ENCODE measurements at places on chromosomes 1 and 21. TPM values are rescaled to one million over a fixed set of nuclear protein-coding genes. Genes with fewer than 3 reads are reported as not detected.
A peak's percentile ranks its signal among the peaks of the same experiment; 100 is the strongest.

MSH4 gene
- total RNA-seq, result 8.2 TPM

NUF2 gene
- 24.8 TPM for total RNA-seq

CNIH4 gene
- total RNA-seq, result 32.1 TPM

IGSF3 gene
- total RNA-seq, result 15.4 TPM

TTC24 gene
- not detected for total RNA-seq

ZNF593OS gene
- 1.7 TPM for total RNA-seq

FOXD3 gene
- 3.5 TPM for total RNA-seq

CASQ1 gene
- total RNA-seq, result 3.4 TPM

XCL1 gene
- not detected for total RNA-seq

GRCh38 chr1:3068564-3069431 lies at the start of gene PRDM16:
PRDM16 (plus strand) TSS chr1:3069203; CDS start chr1:3069260, 57 bp downstream.
- H3K27ac ChIP-seq, result peak within 1 kb of the TSS; percentile 71
- H3K27me3 ChIP-seq, result no peaks in the 10 kb centered on the region
- no peaks in the 10 kb centered on the region for H3K36me3 ChIP-seq
- H3K4me3 ChIP-seq, result peak within 1 kb of the TSS; percentile 66
- peaks cover 18% of the 10 kb centered on the region for H3K4me1 ChIP-seq

DNA sequence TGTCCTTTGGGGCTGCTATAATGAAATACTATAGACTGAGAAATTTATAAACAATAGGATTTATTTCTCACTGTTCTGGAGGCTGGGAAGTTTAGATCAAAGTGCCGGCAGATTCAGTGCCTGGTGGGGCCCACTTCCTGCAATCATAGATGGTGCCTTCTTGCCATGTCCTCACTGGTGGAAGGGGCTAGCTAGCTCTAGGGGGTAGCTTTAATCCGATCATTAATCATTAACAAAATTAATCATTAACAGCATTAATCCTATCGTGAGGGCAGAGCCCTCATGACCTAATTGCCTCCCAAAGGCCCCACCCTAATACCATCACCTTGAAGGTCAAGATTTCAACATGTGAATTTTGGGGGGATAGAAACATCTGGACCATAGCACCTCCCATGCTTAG lies 124.3 kb downstream of the TRABD2B start:
- no peak for DNase-seq
- H3K27me3 ChIP-seq, result no peaks in the 10 kb centered on the region
- no peaks in the 10 kb centered on the region for H3K36me3 ChIP-seq
- no peak overlapping the region for H3K4me3 ChIP-seq

- H3K27ac ChIP-seq, result no peak overlapping the region
- no peak for DNase-seq
- H3K27me3 ChIP-seq, result no peaks in the 10 kb centered on the region
These were observed 25.8 kb downstream of the SHISAL2A start for GRCh38 chr1:52658795-52659194.

DNA sequence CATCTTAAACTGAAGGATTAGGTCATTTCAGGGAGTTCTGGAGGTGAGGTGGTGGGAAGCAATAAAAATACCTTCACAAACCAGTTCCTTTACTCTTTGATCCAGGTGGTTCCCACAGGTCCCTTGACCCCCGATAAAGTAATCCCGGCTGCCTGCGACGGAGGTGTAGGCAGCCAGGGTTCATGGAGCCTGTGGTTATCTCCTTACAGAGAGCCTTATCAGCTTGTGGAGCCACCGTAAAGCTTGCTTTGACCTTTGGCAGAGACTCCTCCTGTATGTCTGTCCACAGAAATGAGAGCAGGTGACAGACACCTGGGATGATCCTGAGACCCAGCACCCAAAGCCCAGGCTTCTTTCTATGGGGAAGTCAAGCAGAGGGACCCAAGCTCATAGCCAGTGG lies 243.4 kb downstream of the KIF26B start:
- H3K36me3 ChIP-seq, result no peaks in the 10 kb centered on the region
- H3K27ac ChIP-seq, result no peak overlapping the region
- no peak overlapping the region for H3K4me3 ChIP-seq
- DNase-seq, result no peak

DNA sequence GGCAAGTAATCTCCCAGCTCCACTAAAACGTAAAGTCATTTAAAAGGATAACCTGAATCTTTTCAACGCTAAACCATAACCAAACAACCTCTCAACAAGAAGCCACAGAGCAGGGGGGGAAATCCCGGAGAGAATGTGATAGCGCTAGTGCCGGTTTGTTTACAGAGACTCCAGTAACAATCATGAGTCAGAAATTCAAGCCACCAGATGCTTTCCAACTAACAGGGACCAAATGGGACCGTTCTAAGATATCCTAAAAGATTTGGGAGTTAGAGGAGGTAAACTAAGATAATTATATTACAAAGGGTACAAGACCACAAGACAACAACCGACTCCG lies 825 bp downstream of the DCAF8 start:
- H3K36me3 ChIP-seq, result no peaks in the 10 kb centered on the region
- no peaks in the 10 kb centered on the region for H3K27me3 ChIP-seq
- H3K4me1 ChIP-seq, result peaks cover 41% of the 10 kb centered on the region
- peak overlapping the region; percentile 97 for H3K27ac ChIP-seq
- peak; percentile 60 for DNase-seq

GRCh38 chr1:29195881-29196291 lies 14.2 kb upstream of the SRSF4 start:
- no peak overlapping the region for H3K27ac ChIP-seq
- no peaks in the 10 kb centered on the region for H3K27me3 ChIP-seq
- no peaks in the 10 kb centered on the region for H3K36me3 ChIP-seq
- H3K4me1 ChIP-seq, result no peaks in the 10 kb centered on the region
- no peak overlapping the region for H3K4me3 ChIP-seq
- DNase-seq, result no peak

DNA sequence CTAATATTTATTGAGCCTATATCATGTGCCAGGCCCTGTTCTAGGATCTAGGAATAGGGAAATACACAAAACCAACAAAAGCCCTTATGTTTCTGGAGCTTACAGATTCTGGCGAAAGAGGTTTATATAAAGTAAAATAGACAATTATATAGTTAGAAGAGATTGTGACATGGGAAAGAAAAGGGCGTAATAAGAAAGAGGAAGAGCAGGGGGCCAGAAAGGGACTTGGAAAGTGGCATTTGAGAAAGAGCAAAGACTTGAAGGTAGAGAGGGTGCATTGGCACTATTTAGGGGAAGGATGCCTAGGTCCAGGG lies 322.5 kb upstream of the FAM78B start:
- no peak for DNase-seq
- H3K27ac ChIP-seq, result no peak overlapping the region
- no peaks in the 10 kb centered on the region for H3K36me3 ChIP-seq
- H3K4me3 ChIP-seq, result no peak overlapping the region
- H3K4me1 ChIP-seq, result no peaks in the 10 kb centered on the region

DNA sequence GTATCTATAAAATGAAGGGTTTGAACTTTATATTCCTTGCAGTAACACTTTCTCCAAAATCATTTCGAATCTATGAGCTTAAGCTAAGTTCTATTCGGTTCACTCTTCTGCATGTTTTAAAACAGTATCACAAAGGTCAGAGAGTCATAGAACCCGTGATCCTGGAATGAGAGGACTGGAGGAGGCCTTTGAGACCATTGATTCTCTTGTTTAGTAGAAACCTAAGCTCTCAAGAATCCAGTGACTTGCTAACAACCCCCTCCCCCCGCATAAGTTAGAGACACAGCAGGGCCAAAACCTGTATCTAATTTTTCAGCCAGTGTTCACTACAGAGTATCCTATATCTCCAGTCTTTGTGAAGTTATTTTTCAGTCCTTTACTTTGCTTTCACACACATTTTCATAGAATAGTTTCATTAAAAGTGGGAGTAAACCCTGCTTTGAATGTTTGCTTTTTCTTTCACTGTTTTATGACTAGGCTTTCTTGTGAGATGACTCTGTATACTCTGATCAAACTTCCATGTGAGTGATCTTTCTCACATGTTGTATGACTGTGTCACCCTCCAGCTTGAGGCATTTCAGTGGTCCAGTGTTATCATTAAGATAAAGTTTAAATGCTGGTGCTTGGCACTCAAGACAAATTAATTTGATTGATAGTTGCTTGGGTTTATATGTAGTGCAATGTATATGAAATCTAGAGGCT lies 275.4 kb upstream of the SGIP1 start:
- no peaks in the 10 kb centered on the region for H3K4me1 ChIP-seq
- DNase-seq, result no peak
- no peak overlapping the region for H3K27ac ChIP-seq
- no peaks in the 10 kb centered on the region for H3K27me3 ChIP-seq
- H3K4me3 ChIP-seq, result no peak overlapping the region

DNA sequence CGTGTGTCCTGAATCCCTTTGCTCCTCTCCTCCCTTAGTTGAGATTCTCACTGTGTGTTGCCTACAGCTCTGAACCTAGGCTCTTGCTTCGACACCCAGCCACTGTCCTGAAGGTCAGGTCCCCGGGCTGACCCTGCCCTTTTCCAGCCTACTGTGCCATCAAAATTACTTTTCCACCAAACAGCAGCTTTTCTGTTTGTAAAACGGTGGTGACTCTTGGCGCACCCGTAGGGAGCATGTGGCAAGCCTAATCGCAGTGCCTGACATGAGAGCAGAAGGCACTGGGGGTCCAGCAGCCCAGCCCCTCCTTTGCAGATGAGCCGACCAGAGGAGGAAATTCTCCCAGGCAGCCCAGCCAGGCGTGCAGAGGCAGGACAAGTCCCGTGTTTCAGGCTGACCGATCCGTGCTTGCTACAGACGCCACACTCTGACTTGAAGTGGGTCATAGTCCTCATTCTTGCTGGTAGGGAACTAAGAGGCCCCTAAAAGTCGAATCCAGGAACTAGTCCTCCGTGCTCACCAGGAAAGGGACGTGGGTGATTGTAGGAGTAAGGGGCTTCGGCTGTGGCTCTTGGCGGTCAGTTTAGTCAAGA lies 6.8 kb downstream of the GPR137B start:
- H3K27me3 ChIP-seq, result no peaks in the 10 kb centered on the region
- no peaks in the 10 kb centered on the region for H3K36me3 ChIP-seq
- no peak overlapping the region for H3K27ac ChIP-seq
- no peaks in the 10 kb centered on the region for H3K4me1 ChIP-seq
- no peak overlapping the region for H3K4me3 ChIP-seq

DNA sequence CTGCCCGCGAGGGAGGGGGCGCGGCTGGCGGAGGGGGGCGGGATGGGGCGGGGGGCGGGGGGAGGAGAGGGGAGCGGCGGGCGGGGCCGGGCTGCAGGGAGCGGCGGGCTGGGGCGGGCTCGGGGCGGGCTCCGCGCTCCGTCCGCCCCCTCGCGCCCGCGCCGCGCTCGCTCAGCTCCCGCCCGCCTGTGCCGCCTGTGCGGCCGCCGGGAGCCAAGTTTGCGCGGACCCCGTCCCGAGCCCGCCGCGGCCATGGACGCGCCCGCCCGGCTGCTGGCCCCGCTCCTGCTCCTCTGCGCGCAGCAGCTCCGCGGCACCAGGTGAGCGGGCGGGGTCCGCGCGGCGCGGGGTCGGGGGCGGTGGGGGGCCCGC lies at the start of gene GABRD:
GABRD (plus strand) TSS at position 174 of the 372 bp plus-strand sequence; CDS start at position 253, 79 bp downstream.
- DNase-seq, result no peak
- no peaks in the 10 kb centered on the region for H3K27me3 ChIP-seq
- H3K4me3 ChIP-seq, result peak within 1 kb of the TSS; percentile 43
- H3K27ac ChIP-seq, result no peak within 1 kb of the TSS
- no peaks in the 10 kb centered on the region for H3K36me3 ChIP-seq

DNA sequence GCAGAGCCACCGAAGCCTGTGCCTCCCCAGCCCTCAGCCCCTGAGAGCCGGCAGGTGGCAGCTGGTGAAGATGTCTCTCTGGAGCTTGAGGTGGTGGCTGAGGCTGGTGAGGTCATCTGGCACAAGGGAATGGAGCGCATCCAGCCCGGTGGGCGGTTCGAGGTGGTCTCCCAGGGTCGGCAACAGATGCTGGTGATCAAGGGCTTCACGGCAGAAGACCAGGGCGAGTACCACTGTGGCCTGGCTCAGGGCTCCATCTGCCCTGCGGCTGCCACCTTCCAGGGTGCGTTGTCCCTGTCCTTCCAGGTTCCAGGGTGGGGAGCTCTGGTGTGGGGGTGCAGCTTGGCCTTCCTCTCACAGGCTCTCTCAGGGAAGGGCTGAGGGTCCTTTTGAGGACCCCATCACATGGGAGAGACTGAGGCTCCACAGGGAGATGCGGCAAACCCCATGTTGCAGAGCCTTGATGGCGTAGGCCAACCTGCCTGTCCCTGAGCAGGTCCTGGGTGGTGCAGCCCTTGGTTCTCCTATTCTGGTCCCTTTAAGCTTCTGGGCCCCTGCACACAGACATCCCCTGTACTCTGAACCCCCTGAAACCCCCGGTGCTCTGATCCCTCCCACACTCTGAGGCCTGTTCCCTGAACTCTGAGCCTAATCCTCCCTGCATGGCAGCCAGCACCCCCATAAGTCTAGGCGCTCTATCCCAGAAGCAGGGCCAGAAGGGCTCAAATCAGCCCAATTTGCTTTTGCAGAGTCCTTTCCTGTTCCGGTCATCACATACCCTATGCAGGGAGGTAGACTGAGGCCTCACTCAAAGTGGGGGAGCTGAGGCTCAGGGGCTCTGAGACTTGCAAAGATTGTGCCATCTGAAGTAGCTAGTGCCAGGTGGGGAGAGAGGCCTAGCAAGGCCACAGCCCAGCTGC lies 88.5 kb downstream of the TRIM11 start:
- H3K36me3 ChIP-seq, result no peaks in the 10 kb centered on the region
- H3K4me3 ChIP-seq, result no peak overlapping the region
- no peak overlapping the region for H3K27ac ChIP-seq
- no peaks in the 10 kb centered on the region for H3K4me1 ChIP-seq
- no peaks in the 10 kb centered on the region for H3K27me3 ChIP-seq

DNA sequence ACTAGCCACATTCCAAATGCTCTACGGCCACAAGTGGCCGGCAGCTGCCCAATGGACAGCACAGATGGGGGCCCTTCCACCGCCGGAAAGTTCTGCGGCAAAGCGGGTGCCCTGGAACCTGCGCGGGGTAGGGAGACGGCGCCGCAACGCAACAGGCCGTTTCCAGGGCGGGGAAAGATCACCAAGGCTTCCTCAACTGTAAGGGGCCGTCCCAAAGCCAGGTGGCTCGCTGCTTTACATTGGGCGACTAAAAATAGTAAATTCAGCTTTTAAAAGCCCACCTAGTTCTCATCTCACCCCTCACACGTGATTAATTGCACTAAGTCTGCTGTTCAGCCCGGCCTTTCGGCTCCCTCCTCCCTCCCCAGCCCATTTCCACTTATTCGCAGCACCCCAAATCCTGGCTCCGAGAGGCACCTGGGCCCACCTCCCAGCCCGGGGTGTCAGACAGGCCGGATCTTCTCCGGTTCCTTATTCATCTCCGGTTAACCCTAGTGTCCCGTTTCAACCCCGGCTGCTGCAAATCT lies 643 bp downstream of the CFAP298 start:
- peak; percentile 37 for DNase-seq
- no peaks in the 10 kb centered on the region for H3K4me1 ChIP-seq
- peak overlapping the region; percentile 81 for H3K27ac ChIP-seq
- peak overlapping the region; percentile 88 for H3K4me3 ChIP-seq
- no peaks in the 10 kb centered on the region for H3K36me3 ChIP-seq
- H3K27me3 ChIP-seq, result no peaks in the 10 kb centered on the region

GRCh38 chr1:33848205-33848937 lies 15.5 kb upstream of the HMGB4 start:
- H3K4me1 ChIP-seq, result no peaks in the 10 kb centered on the region
- no peak for DNase-seq
- no peak overlapping the region for H3K27ac ChIP-seq
- no peaks in the 10 kb centered on the region for H3K27me3 ChIP-seq
- no peaks in the 10 kb centered on the region for H3K36me3 ChIP-seq
- H3K4me3 ChIP-seq, result no peak overlapping the region

Measured in testis (tissue), 5 donors.